ENCODE measurements at places on chromosomes 5 and 9. TPM values are rescaled to one million over a fixed set of nuclear protein-coding genes. Genes with fewer than 3 reads are reported as not detected.

DNA sequence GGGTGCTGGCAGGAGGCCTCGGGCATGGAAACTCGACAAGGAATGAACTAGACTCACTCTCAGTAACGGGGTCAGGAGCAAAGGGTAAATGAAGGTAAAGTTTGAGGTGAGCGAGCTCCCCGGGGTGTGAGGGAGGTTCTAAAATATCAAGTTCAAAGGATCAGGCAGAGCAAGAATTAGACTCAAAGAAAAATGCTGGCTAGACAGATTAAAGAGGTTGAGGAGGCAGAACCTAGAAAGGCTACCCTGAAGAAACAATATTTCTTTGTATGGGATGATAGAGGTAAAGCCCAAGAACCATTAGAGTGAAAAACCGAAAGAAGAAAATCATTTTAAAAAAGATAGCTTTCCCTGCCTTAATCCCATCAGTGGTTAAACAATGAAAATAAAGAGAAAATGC, 386.7 kb upstream of the MEF2C start:
- DNase-seq = no peak

Gene RPL12
- 875 TPM for total RNA-seq

Gene SLC4A9
- 1.6 TPM for total RNA-seq

Gene GCNT4
- 0.82 TPM for total RNA-seq

Data from tongue (tissue), 3 donors.